Nucleus accumbens (tissue), 56 donors: ENCODE measurements at places on chromosomes 7 and 10.
A peak's percentile ranks its signal among the peaks of the same experiment; 100 is the strongest.

GRCh38 chr7:41656366-41656765 lies 46.5 kb downstream of the INHBA start:
- DNase-seq, result no peak

- no peak for DNase-seq
These were observed 48.6 kb downstream of the ARHGAP21 start for GRCh38 chr10:24674892-24675632.

DNA sequence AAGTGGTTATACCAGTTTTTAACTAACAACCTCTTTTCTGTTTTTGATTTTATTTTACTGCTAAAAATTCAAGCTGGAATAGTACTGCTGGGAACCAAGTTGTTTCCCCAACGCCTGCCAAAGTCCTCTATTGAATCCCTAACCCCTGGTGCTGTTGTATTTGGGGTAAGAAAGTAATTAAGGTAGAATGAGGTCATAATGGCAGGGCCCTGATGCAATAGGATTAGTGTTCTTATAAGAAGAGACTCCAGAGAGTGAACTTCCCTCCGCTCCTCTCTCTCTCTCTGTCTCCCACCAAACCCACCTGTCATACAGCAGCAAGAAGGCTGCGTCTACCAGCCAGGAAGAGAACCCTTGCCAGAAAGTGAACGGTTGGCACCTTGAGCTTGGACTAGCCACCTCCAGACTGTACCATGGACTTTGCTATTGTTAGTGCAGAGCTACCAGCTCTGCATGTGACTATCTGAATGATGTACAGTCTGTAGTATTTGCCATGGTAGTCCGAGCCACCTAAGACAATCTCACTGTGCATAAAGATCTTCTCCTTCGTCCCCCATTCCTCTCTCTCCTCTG lies 86.5 kb upstream of the KLF6 start:
- no peak for DNase-seq

DNA sequence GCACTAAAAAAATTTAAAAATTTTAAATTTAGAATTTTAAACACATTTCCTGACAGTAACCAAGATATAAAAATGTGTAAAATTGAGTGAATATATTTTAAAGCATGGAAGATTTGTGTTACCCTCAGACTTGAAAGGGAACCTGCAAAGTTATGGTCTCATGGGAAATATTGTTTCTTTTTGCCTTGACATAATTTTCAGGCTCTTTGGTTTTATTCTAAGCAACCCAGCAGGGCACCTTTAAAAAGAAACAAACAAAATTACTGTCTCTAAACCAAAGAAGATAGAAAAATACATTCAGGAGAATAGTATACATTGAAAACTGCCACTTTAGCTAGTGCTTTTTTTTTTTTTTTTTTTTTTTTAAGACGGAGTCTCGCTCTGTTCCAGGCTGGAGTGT lies 87.5 kb downstream of the ADK start:
- DNase-seq, result no peak

GRCh38 chr10:34768261-34768971 lies 46.7 kb downstream of the PARD3 start:
- no peak for DNase-seq

DNA sequence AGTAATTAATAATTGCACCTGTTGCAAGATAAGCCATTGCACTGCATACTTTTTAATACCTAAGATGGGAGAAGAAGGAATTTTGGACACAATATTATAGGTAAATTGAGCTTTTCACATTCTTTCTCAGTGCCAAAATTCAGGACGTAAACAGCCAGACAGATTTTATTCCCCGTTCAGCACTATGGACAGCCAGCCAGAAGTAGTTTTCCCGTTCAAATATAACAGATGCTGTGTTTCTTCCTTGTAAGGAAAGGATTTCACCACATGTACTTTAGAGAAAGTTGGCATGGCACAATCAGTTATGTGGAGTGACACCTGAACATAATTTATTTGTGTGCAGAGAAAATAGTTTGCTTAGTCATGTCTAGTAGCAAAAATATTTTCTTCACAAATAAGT lies 34.8 kb downstream of the SEMA3E start:
- no peak for DNase-seq

DNA sequence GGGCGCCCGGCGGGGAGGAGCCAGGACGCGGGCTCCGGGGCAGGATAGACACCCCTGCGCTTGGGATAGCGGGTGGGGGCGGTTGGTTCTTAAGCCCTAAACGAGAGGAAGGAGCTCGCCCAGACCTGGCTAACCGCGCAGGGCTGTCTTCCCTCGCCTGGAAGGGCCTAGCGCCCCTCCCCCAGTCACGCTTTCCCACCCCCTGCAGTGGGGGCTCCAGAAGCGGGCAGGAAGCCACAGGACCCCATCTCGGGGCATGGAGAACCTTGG lies 6.5 kb downstream of the SHH start:
- no peak for DNase-seq

DNA sequence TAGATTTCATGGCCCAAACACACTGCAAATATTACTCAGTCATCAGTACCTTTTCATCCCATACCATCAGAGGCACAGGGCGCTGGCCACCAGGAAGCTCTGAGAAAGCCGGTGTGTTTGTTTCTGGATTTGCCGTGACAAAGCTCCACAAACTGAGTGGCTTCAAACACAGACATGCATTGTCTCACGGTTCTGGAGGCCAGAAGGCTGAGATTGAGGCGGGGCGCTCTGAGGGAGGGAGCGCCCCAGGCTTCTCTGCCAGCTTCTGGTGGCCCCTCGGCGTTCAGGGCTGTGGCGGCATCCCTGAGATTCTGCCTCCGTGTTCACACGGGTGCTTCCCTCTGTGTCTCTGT lies 3.7 kb upstream of the TTYH3 start:
- no peak for DNase-seq

DNA sequence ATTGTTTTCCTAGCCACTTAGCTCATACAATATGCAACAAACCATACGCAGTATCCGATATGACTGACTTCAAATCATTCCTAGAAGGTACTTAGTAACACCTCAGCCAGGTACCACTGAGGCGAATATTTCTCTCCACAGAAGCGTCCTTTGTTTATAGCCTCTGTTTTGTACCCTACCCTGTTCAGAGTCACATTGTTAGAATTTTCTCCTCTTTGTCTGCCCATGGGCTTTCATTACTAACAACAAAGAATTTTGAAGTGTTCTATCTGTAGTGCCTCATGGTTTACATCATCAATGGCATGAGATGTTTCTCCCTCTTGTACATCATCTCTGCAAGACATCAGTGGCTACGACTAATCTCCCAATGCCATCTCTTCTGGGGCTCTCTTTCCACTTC lies 212.4 kb upstream of the GLI3 start:
- DNase-seq, result no peak

DNA sequence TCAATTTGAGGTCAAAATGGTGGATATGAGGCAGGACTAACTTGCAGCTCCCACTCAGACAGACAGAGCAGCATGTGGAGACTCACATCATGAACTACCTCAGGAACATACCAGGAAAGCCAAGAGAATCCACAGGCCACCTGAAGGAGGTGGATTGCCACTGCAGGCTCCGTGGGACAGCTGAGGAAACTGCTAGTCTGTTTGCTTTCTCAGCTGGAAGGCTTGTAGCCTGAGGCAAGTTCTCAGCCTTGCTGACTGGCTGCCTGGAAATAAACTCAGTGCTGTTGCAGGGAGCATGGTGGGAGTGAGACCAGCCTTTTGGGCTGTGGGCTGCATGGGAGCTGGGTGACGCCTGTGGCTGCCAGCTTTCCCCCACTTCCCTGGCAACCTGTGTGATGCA lies 202.9 kb downstream of the ZNF248 start:
- no peak for DNase-seq

DNA sequence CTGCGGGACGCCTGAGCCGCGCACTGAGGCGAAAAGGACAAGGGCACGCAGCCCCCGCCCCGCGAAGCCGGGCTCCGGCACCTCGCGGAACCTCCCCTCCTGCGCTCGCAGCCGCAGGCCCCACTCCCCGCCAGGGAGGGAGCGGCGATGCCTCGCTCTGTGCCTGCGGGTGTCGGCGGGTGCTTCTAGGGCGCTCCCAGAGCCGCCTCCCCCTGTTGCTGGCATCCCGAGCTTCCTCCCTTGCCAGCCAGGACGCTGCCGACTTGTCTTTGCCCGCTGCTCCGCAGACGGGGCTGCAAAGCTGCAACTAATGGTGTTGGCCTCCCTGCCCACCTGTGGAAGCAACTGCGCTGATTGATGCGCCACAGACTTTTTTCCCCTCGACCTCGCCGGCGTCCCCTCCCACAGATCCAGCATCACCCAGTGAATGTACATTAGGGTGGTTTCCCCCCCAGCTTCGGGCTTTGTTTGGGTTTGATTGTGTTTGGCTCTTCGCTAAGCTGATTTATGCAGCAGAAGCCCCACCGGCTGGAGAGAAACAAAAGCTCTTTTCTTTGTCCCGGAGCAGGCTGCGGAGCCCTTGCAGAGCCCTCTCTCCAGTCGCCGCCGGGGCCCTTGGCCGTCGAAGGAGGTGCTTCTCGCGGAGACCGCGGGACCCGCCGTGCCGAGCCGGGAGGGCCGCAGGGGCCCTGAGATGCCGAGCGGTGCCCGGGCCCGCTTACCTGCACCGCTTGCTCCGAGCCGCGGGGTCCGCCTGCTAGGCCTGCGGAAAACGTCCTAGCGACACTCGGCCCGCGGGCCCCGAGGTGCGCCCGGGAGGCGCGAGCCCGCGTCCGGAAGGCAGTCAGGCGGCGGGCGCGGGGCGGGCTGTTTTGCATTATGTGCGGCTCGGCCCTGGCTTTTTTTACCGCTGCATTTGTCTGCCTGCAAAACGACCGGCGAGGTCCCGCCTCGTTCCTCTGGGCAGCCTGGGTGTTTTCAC lies 519 bp downstream of the ITGB8 start:
- DNase-seq, result peak; percentile 62

- no peak for DNase-seq
These were observed 148.7 kb downstream of the MYOF start for GRCh38 chr10:93333278-93333978.

DNA sequence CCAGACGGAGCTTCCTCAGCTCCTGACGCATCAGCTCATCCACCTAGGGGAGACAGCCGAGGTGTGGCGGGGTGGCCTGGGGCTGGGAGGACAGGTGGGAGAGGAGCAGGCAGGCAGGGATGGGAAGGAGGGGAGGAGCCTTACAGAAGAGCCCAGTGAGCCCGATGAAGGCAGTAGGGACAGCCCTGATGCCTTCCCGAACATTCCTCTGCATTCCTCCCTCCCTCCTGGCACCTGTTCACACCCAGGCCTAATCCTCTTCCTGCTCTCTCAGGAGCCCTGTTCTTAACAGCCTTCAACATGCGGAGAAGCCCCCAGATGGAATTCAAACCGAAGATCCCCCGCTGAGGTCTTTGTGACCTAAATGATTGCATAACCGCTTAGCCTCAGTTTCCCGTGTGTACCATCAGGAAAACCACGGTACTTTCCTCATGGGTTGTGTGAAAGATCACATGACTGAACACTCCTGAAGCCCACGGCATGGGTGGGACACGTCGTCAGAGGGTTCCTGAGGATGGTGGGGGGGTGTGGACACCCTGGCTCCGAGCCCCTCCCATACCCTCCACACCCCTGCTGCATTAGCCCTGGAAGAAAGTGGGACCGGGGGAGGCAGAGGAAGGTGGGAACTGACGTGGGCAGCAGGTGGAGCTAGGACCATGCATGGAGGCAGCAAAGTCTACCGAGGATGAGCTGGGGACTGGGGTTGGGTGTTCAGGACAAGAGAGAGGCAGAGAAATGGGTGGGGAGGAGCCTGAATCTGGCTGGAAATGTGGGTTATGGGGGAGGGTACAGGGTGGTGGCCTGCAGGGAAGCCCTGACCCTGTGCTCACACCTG lies 8.8 kb upstream of the ASB10 start:
- no peak for DNase-seq

- DNase-seq, result no peak
These were observed 551.4 kb downstream of the GLRX3 start for GRCh38 chr10:130687566-130687965.

GRCh38 chr10:131779661-131780394 lies 121.0 kb upstream of the PPP2R2D start:
- DNase-seq, result no peak

DNA sequence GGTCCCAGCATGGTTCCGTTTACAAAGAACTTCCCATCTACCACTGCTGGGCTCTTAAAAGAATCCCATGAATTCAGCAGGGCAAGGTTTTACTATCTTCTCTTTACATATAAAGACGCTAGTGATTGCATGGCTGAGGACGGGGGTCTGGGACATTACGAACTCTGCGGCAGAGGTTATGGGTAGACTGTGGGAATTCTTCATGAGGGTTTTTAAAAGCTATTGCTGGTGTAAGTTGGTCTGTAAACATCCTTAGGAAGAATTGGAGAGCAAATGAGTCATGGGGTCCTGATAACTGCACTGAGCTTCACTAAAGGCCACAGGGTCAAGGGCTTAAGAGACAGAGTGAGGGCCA lies 53.1 kb upstream of the TMEM72 start:
- no peak for DNase-seq

- DNase-seq, result no peak
These were observed 70.3 kb upstream of the KMT2E start for GRCh38 chr7:104943502-104944343.

DNA sequence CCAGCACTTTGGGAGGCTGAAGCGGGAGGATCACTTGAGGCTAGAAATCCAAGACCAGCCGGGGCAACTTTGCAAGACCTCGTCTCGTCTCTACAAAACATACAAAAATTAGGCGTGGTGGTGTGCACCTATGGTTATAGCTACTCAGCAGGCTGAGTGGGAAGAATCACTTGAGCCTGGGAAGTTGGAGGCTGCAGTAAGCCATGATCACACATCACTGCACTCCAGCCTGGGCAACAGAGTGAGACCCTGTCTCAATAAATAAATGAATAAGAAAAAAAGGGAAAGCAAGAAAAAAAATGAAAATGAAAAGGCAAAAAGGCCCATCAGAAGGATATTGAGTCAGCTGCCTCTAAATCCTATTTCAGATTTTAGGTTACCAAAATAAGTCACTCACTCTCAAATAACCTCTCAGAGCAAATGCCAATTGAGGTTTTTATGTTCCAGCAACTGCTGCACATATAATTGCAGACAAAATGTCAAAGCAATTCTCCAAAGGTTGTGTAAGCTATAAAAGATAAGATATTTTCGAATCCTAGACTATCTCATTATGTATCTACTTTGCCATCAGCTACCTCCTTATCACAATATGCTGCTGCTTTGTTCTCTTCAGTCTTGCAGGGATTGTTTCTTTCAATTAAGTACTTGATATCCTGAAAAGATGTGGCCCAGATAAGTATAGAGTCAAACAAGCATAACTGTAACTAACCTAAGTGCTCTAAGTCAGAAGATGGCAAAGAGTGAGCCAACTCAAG lies 4.7 kb downstream of the BAZ1B start:
- no peak for DNase-seq

- no peak for DNase-seq
These were observed 13.9 kb downstream of the TSPAN14 start for GRCh38 chr10:80468002-80468401.

- DNase-seq, result no peak
These were observed 23.3 kb upstream of the WNT2 start for GRCh38 chr7:117346161-117346560.

- peak; percentile 1 for DNase-seq
These were observed 610.4 kb downstream of the IPMK start for GRCh38 chr10:57657164-57657765.
